T-helper 1 cell (primary cell): ENCODE measurements at places on chromosomes 7 and 10.

- no peak for DNase-seq
Observed at GRCh38 chr10:98339799-98340198, 71.8 kb upstream of the LOXL4 start.

- no peak for DNase-seq
Observed at GRCh38 chr10:12780634-12781601, 220.6 kb downstream of the CCDC3 start.

DNA sequence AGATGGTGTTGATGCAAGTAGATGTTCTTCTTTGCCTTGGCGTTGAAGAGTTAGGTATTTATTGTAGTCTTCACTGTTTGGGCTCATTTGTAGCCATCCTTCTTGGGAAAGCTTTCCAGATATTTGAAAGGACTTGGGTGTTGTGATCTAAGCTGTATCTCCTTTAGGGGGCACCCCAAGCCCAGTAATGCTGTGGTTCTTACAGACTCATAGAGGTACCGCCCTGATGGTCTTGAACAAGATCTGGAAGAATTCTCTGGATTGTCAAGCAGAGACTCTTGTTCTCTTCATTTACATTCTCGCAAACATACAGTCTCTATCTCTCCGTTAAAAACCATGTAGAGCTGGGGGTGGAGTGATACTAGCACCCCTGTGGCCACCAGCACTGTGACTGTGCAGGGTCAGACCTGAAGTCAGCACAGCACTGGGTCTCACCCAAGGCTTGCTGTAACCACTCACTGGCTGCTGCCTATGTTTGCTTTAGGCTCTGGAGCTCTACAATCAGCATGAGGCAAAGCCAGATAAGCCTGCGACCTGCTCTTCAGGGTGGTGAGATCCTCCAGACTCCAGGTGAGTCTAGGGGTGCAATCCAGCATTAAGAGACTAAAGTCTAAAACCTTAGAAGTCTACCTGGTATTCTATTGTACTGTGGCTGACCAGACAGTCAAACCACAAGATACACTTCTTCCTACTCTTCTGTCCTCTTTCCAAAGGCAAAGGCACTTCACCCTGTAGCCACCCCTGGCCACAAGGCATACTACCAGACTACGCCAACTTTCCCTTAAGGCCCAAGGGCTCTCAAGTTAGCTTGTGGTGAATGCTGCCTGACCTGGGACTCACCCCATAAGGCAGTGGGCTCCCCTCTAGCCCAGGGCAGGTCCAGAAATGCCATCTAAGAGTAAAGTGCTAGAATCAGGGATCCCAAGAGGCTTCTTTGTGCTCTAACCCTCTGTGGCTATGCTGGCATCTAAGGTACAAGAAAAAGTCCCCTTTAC, 209.7 kb upstream of the TMEM196 start:
- DNase-seq: no peak

DNA sequence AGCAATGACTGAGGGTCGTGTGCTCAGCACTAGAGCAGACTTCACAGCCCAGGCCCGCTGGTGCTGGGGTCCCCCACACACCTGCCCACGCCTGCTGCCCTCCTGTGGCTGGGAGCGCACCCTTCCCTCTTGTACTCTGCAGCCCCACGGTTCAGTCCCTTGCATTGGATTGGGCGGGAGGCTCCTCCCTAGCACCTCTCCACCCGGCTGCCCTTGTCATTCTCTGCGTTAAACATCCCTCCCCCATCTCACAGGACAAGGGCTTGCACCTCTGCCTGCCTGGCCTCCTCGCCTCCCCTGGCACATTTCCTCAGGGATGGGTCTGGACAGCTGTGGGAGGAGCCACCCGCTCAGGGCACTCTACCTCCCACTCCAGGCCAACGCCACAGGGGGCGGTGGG, 68.6 kb downstream of the ALOX5 start:
- DNase-seq: no peak

DNA sequence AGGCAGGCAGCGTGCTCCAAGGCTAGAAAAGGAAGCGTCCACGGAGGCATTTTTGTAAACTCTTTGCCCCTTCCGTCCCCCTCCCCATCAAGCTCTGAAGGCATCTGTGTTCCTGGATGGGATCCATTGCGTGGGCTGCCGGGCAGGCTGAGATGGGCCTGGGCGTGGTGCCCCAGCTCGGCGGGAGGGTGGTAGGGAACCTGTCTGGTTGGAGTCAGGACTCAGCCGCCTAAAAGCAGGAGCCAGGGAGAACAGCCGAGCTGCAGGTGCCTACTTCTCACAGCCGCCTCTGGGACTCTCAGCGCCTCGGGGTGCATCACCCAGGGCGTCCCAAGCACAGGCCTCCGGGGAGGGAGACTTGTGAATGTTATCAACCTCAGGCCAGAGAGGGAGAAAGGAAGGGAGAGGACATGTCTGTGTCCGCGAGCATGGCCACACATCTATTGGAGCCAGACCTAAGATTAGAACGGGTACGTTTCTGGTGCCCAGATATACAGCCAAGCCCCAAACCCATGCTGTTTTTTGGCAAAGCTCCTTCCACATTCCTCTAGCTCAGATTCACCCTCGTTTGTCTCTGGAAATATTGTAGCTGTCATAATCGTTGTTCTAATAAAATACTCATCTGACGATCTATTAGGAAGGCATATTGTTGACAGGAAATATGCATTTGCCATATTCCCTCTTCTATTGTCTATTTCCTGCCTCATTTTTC, 48.6 kb upstream of the CTBP2 start:
- no peak for DNase-seq
